ENCODE measurements at places on chromosomes 1 and 21. TPM values are rescaled to one million over a fixed set of nuclear protein-coding genes. Genes with fewer than 3 reads are reported as not detected.

The ETNK2 gene
- 2.0 TPM for polyA plus RNA-seq

The LCE2B gene
- polyA plus RNA-seq, result not detected

- no peak for DNase-seq
Observed at GRCh38 chr1:1235016-1235744, 3.1 kb downstream of the B3GALT6 start.

The HTR6 gene
- polyA plus RNA-seq, result not detected

DNA sequence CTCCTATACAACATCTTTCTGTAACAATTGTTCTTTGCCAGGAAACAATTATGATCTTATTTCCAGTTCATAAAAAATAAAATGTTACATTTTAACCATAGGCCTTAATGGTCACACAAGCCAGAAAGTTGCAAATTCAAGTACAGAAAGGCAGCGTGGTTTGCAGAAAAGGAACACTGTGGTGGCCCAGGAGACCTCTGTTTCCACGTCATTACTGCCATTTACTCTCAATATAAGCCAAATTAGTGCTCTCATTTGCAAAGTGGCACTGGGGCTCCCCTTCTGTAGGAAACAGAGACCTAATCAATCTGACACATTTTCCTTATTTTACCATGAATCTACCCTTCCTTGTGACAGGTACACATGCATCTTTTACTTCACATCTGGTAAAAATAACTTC lies 79.3 kb upstream of the TLR5 start:
- no peak for DNase-seq

The SH2D1B gene
- 0.15 TPM for polyA plus RNA-seq

The PARS2 gene
- polyA plus RNA-seq, result 5.4 TPM

The ZSCAN20 gene
- polyA plus RNA-seq, result 2.5 TPM

The CELA3A gene
- 0.31 TPM for polyA plus RNA-seq

DNA sequence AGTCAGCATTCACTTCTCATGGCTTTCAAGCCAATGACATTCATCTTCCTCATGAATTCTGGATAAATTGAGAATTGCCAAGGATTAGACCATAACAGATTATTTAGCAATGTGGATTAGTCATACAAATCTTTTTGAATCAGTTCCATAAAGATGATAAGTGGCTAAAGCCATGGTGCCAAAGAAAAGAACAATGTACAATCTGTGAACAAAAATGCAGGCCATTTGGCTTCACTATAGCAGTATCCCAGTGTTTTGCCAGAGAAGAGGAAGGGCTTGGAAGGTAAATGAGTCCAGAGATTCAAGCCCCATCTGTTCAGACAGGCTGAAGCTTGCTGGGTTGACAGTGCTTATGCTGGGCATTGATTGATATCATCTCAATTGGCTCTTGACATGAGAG lies 376.4 kb upstream of the LRRC7 start:
- DNase-seq, result no peak

DNA sequence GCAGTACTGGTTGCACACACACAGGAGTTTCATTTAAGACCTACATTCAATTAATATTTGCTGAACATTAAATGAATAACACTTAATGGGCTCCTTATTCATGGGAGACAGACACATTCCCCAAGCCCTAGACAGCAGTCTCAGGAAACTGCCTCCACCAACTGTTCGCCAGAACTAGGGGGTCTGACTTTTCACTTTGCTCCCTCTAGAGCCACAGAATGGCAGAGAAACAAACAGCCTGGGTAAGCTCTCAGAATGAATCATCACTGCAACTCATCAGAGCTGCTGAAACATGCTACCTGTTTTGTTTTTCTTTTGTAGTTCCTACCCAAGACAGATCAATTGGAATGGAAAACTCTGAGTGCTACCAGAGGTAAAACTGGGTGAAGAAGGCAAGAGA lies 31.7 kb downstream of the ELK4 start:
- DNase-seq, result no peak

- DNase-seq, result no peak
Observed at GRCh38 chr1:91781371-91781825, 104.6 kb downstream of the TGFBR3 start.

DNA sequence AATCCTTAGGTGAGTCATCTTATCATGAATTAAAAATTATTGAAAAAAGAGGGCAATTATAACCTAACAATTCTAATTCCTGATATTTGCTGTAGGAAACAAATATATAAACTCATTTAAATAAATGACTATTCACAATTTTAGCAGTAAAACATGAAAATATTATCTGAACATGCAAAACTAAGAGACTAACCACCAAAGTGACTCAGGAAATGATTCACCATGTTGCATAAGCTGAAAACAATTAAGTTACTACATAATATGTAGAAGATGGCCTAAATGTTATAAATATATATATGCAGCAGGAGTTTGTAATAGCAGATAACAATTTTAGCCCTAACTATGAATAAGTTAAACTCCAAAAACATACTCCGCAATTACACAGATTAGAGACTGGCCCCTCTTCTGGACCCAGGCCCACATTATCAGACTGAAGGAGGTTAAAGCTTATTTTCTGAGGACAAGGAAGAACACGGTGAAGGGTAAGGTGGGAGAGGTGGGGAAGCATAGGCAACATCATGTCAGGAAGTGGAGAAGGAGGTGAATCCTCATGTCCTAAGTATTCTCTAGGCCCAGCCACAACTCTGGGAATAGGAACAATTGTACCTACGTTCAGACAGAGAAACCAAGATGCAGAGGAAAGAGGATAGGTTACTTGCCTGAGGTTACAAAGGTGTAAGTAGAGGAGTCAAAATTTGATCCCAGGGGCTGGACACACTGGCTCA lies 15.6 kb upstream of the AIM2 start:
- no peak for DNase-seq

The FCMR gene
- polyA plus RNA-seq, result 12.5 TPM

The KIF14 gene
- polyA plus RNA-seq, result 2.3 TPM

DNA sequence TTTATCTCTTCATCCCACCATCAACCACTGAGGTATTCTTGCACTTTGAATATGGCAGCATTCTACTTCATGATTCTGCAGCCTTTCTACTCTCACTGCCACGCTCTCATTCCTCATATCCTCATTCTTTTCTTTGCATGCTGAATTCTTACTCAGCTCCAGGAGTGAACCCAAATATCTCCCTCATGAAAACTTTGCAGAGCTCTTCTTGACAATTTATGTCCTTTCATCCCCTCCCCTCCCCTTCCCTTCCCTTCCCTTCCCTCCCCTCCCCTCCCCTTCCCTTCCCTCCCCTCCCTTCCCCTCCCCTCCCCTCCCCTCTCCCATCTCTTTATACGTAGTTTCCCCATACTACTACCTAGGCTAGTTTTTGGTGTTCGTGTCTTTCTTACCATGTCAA lies 363.9 kb downstream of the RYR2 start:
- no peak for DNase-seq

- DNase-seq, result no peak
Observed at GRCh38 chr1:63818567-63819325, 44.9 kb downstream of the ROR1 start.

- DNase-seq, result no peak
Observed at GRCh38 chr21:31918250-31918775, 45.5 kb downstream of the HUNK start.

DNA sequence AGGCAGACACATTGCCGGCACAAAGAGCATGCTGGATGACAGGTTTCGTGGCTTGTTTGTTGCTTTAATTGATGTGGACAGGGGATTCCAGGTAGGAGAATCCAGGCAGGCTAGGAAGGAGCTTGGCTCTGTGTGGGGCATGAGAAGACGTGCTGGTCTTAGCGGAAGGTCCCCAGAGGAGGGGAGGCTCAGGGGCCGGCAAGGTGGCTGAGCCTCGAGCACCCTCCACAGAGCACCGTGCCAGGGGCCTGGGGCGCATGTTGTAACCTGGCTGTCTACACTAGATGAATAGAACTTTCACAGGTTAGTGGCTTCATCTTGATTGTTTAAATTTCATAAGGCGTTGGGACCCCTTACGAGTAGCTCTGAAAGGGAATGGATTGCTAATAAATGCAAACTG lies 223.1 kb downstream of the CAMTA1 start:
- DNase-seq, result no peak

- no peak for DNase-seq
Observed at GRCh38 chr1:81366173-81366572, 434.6 kb upstream of the ADGRL2 start.

The HEATR1 gene
- polyA plus RNA-seq, result not detected

DNA sequence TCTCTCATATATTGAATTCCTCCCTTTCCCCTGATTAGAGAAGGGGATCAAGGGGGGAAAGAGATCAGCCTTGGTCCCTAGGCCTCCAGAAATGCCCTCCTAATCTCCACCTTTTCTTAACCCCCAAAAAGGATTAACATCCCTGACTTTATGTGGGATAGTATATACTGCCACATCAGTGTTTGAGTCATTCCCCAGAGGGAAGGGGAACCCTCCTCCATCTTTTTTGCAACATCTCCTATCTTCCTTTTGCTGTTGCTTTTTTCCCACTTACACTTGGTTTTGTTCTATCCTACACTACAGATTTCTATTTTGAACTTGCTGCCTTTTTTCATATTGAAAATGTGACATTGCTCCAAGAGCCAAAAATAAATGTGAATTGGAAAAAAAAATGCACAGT lies 65.4 kb upstream of the PODN start:
- no peak for DNase-seq
